ENCODE measurements at places on chromosomes 2 and 18. TPM values are rescaled to one million over a fixed set of nuclear protein-coding genes. Genes with fewer than 3 reads are reported as not detected.
A peak's percentile ranks its signal among the peaks of the same experiment; 100 is the strongest.

Gene ALKAL2
- total RNA-seq = 21.2 TPM

Gene POTEI
- 0.06 TPM for total RNA-seq

Gene CDH19
- total RNA-seq = 7.8 TPM

- no peaks in the 10 kb centered on the region for H3K4me1 ChIP-seq
- H3K27me3 ChIP-seq = no peaks in the 10 kb centered on the region
- no peak for DNase-seq
These were observed 17.5 kb downstream of the SERTAD2 start for GRCh38 chr2:64635976-64636911.

Gene CFAP53
- 0.39 TPM for total RNA-seq

- DNase-seq = no peak
- no peaks in the 10 kb centered on the region for H3K36me3 ChIP-seq
- H3K4me3 ChIP-seq = no peak overlapping the region
- no peak overlapping the region for H3K27ac ChIP-seq
- no peaks in the 10 kb centered on the region for H3K4me1 ChIP-seq
These were observed 64.5 kb upstream of the PPP1CB start for GRCh38 chr2:28687171-28687570.

DNA sequence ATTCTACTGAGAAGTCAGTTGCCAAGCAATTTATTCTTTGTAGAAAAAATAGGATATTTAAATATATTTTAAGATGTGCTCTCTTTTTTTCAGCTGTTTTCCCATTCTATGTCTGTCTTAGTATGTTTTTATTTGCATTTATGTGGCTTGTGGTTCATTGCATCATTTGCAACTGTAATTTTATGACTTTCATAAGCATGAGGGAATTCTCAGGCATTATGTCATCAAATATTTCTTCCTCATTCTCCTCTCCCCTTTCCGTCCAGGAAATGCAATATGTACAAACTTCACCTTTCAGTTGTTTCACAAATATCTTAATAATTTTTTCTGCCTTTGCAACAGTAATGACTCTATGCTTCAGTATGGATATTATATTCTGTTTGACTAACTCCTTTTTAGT is 560.2 kb upstream of the LRATD1 start:
- no peak overlapping the region for H3K27ac ChIP-seq
- no peaks in the 10 kb centered on the region for H3K4me1 ChIP-seq
- no peaks in the 10 kb centered on the region for H3K36me3 ChIP-seq
- H3K27me3 ChIP-seq = no peaks in the 10 kb centered on the region

DNA sequence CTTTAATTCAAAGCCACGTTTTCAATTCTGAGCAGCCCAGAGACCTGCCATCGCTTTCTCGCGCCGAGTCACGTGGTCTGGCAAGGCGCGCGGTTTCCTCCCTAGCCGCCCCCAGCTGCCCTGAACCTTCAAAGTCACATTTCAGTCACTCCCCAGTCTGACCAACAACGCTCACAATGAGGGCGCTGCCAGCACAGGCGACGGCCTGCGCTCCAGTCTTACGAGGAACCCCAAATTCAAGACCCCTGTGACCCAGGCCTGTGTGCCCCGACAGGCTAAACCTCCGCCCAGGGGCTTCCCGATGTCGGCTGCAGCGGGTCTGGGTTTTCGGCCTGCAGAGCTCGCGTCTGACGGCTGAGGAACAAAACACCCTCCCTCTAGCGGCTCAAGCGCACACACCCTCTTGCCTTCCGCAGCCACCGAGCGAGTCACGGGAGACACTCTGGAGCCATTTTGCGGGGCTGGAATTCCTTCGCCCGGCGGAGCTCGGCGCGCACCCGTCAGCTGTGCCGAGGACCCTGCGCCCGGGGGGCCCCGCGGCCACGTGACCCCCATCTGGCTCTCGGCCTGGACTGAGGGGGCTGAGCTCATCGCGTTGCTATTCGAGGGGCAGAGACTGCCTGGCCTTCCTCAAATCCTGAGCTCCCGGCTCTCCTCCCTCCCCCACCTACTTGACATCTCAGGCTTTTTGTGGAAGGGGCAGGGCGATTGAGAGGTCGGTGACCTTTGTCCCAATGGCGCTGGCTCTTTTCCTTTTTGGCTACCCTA is 69.9 kb upstream of the ITGB6 start:
- peak overlapping the region; percentile 92 for H3K27ac ChIP-seq
- no peaks in the 10 kb centered on the region for H3K4me1 ChIP-seq
- no peaks in the 10 kb centered on the region for H3K27me3 ChIP-seq
- peak overlapping the region; percentile 36 for H3K4me3 ChIP-seq
- peak; percentile 96 for DNase-seq

DNA sequence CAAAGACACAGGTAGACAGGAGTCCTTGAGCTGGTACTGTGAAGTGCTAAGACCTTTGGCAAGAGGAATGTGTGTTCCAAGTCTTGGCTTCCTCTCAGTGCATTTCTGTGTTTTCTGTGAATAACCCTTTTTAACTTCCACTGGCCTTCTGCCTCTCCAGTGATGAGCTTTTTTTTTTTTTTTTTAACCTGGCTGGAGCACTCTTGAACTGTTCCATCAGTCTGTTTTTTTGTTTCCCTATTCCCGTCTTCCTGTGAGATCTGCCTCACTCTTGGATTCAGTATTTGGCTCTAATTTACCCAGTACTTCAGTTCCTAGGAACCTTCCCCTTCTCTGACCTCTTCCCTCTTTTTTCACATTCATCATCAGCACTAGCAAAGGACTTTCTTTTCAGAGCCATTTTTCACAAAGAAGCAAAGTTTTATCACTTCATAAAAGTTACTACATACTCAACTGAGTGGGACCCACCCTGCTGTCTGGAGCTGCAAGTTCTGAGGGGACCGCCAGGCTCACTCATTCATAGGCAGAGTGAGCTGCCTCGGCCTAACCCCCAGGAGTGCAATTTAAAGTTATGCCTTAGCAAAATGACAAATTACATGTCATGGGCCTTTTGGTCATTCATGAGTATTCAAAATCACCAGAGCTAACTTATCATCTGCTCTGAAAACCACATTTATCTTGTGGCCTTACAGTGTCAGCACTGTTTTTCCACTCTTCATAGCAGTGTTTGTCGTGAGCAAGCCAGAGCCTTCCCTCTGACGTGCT is 126.9 kb upstream of the DAPL1 start:
- no peaks in the 10 kb centered on the region for H3K36me3 ChIP-seq
- H3K27me3 ChIP-seq = no peaks in the 10 kb centered on the region
- H3K4me3 ChIP-seq = no peak overlapping the region
- no peaks in the 10 kb centered on the region for H3K4me1 ChIP-seq

GRCh38 chr2:241925277-241925676 is 55.7 kb downstream of the RTP5 start:
- DNase-seq = no peak
- no peak overlapping the region for H3K4me3 ChIP-seq
- no peak overlapping the region for H3K27ac ChIP-seq
- H3K4me1 ChIP-seq = no peaks in the 10 kb centered on the region
